Activated CD8-positive, alpha-beta T cell treated with anti-CD3 and anti-CD28 coated beads for 36 hours (primary cell): ENCODE measurements at places on chromosomes 5 and 9.
A peak's percentile ranks its signal among the peaks of the same experiment; 100 is the strongest.

DNA sequence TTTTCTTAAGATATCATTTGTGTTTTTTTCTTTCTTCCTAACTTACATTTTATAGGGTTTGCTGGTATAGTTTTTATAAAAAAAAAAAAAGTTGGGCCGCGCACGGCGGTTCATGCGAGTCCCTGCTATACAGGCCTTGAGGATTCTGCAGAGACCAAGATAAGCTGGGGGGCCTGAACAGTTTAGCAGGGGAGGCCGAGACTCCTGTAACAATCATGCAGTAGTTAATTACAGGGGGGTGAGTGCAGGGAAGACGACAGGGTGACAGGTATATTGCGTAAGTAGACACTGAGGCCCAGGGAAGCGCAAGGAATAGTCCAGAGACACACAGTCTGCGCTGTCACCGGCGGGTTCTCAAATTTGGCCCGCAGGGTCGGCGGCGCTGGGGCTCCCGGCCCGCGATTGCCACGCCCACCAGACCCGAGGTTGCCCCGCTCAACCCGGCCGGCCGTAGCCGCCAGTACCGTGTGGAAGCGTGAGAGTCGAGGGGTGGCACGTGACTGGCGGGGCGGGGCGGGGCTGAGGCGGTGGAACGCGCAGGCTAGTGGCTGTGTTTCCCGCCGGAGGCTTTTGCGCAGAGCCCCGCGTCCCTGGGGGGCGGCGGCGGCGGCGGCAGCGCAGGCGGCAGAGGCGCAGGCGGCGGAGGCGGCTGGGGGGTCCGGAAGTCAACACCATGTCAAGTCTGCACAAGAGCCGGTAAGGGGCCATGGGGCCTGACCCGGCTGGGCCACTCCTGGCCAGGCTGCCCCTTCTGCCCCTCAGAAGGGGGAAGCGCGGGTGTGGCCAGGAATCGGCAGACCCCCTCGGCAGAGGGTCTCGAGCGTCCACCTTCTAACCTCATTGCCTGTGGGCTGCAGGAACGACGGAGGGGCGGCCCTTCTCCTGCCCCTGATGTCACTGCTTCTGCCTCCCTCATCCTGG, at the start of gene TBC1D13:
Gene TBC1D13, plus strand, starts transcription at position 573 of the 921 bp plus-strand sequence. Its CDS starts 101 bp downstream, at position 674.
- DNase-seq: peak; percentile 90

- DNase-seq: peak; percentile 4
Observed at GRCh38 chr5:177557041-177557647, 2.8 kb upstream of the FAM193B start.

DNA sequence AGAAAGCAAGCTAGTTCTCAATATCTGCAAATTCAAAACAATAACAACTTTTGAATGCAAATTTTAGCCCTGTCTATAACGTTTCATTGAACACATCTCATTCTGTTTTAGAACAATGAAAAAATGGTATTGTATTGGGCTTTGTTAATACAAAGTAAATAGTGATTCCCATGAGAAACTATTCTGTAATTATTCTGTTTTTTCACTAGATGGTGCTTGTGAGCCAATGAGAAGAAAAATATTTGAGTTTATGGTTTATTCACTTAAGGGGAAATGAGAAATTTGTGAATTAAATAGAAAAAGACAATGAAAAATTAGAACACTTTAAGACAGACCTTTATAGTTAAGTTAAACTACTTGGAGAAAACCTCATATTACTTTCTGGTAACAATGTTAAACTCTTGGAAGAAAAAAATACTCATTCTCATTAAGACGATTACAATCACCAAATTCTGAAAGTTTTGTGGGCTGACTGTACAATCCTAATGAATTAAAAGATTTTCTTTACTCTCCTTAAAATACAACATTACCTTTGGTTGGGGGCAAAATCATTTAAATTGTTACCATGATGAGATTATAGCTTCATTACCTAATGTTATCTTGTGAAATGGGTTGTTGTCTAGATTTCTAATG, 127.0 kb downstream of the NNT start:
- no peak for DNase-seq

DNA sequence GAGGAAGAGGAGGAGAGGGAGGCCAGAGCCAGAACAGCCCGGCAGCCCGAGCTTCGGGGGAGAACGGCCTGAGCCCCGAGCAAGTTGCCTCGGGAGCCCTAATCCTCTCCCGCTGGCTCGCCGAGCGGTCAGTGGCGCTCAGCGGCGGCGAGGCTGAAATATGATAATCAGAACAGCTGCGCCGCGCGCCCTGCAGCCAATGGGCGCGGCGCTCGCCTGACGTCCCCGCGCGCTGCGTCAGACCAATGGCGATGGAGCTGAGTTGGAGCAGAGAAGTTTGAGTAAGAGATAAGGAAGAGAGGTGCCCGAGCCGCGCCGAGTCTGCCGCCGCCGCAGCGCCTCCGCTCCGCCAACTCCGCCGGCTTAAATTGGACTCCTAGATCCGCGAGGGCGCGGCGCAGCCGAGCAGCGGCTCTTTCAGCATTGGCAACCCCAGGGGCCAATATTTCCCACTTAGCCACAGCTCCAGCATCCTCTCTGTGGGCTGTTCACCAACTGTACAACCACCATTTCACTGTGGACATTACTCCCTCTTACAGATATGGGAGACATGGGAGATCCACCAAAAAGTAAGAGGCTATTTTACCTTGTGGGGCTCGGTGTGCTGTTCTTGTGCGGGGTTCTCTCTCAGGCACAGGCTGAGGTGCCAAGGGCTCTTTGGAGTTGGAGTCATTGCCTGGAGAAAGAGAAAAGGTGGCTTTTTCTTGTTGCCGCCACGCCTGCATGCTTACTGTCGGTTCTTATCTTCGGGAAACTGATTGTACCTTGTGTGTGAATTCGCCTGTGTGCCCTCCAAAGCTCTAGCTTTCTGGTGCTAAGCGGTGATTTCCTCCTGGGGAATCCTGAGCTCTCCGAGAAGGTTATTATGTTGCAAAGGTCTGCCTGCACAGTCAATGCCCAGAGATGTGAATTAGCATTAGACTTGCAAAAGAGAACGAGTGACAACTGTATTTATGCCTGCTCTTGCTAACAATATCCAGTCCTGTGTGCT, at the start of gene ISL1:
Gene ISL1, plus strand, starts transcription at position 318 of the 991 bp plus-strand sequence. Its CDS starts 224 bp downstream, at position 542.
- DNase-seq: peak; percentile 12

- no peak for DNase-seq
Observed at GRCh38 chr5:142683881-142684505, 1.9 kb downstream of the FGF1 start.

DNA sequence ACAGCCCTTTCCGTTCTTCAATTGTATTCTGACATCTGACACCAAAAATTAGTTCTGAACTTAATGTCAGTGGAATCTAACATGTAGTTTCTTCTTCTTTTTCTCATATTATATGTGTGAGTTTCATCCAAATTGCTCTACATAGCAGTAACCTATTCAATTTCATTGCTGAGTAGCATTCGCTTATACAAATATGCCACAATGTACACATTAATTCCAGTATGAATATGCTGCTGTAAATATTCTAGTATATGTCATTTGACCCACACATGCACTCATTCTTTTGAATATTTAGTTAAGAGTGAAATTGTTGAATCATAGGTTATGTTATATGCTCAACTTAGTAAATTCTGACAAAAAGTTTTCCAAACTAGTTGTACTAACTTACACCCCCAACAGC, 550.9 kb downstream of the CHSY3 start:
- DNase-seq: no peak

DNA sequence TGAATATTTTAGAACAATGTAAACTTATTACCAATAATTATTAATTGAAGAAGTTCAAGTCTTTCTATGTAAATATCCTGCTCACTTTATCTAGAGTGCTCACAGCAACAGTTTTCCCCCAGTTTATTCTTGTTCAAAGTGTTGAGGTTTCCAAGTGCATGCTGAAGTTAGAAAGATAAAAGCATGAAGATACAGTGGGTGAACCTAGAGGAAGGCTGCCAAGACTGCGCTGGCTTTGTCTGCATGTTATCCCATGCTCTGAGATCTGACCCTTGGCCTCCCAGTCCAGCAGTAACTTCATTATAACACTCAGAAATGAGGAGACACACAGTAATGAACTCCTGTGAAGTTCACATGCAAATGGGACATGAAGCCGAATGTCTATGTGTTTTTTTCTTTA, 76.0 kb upstream of the PIP5K1B start:
- DNase-seq: no peak

DNA sequence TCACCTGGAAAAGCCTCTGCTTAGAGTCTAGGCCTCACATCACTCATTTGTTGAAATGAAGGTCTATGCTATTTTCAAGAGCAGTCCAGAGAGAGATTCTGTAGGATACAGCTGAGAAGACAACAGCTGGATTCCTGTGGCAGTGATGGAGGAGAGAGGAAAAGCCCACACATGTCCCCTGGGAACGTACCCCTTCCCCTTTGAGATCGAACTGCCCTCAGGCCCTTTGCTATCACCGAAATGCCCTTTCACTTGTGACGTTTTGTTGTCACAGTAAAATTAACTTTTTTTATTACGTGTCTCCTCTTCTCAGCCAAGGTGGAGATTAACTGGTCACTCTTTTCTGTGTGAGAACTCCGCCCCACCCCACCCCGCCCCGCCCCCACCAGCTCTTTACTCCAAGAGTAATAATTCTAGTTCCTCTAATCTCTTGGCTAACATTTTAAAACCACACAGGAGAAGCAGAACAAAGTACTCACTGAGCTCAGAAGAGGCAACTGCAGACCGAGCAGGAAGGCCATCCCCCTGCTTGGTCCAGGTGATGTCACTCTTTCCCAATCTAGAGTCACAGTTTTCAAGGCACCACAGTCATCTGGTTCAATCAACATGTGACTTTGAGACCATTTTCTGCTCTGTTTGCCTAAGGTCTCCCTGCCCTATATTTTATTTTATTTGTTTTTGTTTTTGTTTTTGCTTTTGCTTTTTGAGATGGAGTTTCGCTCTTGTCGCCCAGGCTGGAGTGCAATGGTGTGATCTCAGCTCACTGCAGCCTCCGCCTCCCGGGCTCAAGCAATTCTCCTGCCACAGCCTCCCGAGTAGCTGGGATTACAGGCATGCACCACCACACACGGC, 105.6 kb downstream of the SUSD1 start:
- no peak for DNase-seq

DNA sequence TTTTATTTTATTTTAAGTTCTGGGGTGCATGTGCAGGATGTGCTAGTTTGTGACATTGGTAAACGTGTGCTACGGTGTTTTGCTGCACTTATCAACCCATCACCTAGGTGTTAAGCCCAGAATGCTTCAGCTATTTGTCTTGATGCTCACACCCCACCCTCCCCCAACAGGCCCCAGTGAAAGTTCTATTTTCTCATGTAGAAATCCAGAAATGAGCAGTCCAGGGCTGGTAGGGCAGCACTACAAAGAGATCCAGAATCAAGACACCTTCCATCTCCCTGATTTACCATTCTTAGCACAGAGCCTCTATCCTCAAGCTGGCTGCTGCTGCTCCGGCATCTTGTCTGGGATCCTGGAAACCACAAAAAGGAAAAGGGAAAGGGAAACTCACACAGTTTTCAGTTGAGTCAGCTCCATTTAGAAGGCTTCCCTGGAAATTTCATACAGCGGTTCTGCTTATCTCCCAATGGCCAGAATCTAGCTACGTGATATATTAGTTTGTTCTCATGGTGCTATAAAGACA, 85.4 kb upstream of the SMARCA2 start:
- DNase-seq: no peak

DNA sequence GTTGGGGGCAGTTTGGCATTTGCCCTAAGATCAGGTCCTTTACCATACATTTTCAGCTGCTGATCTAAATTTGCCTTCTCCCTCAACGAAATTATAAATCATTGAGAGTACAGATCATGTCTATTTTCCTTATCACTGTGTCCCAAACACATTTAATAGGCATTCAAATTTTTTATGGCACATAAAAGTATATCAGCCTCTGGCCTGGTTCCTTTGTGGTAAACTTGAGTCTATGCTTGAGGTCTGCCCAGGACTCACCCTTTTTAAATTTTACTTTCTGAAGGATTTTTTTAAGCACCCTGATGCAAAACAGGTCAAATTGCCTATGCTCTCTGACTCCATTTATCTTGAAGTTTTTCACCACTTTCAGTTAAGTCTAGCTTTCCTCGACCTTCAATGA, 163.6 kb upstream of the GRIN3A start:
- DNase-seq: no peak

DNA sequence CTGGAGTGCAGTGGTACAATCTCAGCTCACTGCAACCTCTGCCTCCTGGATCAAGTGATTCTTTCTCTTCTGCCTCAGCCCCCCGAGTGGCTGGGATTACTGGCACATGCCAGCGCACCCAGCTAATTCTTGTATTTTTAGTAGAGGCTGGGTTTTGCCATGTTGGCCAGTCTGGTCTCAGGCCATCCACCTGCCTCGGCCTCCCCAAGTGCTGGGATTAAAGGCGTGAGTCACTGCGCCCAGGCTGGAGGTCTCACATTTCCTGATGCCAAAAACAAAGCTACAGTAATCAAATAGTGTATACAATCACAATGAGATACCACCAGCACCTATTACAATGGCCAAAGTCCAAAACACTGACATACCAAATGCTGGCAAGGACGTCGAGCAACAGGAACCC, 51.1 kb downstream of the TTLL11 start:
- no peak for DNase-seq

- no peak for DNase-seq
Observed at GRCh38 chr9:136529516-136530460, 16.1 kb downstream of the NOTCH1 start.

DNA sequence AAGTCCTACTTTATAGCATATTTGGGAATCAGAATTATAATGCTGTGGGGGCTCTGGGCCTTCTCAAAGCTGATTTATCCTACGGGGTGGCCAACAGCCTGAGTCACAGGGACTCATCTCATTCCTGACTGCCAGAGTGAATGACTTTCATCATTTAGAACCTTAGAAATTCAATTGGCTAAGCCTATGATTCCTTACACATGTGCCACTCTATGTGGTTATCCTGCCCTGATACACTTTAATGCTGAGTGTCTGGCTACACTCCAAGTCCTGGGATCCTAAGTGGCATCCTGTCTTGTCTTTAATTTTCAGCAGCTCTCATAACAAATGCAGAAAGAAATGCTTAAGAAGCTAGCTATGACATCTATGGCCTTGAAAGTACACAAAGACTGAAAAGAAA, 75.2 kb upstream of the FREM1 start:
- DNase-seq: no peak

GRCh38 chr9:133951265-133951664, 40.9 kb downstream of the VAV2 start:
- no peak for DNase-seq

- DNase-seq: no peak
Observed at GRCh38 chr5:58505971-58506640, 14.9 kb downstream of the GAPT start.

GRCh38 chr5:14915291-14915952, 43.8 kb upstream of the ANKH start:
- no peak for DNase-seq

GRCh38 chr9:77016526-77017504, 2.6 kb upstream of the FOXB2 start:
- no peak for DNase-seq

GRCh38 chr5:174354571-174354970, 309.1 kb downstream of the NSG2 start:
- no peak for DNase-seq

DNA sequence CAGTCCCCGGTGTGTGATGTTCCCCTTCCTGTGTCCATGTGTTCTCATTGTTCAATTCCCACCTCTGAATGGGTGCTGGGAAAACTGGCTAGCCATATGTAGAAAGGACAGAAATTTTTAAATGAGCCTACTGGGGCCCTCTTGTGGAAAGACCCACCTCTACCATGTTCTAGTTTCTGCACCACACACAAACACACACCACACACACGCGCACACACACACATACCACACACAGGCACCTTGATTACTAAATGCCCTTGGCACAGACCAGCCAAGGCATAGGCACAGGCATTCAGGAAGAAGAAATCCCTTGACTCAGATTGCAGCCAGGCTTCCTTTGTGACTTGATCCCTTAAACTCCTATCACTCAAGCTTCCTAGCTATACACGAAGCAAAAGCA, 60.5 kb downstream of the SIL1 start:
- DNase-seq: no peak

- DNase-seq: peak; percentile 66
Observed at GRCh38 chr5:59367791-59368394, 525.6 kb downstream of the PDE4D start.
